ENCODE measurements at places on chromosomes 2 and 18.

- DNase-seq: no peak
These were observed 703.4 kb upstream of the LINC00305 start for GRCh38 chr18:64852281-64852680.

DNA sequence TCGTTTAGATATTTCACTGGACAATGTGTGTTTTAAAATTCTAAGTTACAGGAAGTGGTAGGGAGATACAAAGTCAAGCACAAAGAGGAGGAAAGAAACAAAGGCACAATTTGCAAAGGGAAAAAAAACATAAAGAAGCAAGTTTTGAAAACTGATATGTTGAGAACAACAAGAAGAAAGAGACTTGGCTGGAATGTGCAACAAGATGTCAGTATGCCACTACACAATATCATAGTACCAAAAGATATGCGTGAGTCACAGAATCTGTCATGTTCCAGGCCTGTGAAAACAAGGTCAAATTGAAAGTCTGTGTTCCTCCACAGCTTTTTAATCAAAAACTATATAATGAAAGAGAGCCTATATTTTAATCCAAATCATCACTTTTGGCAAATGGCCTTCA lies 12.0 kb downstream of the EXOC6B start:
- no peak for DNase-seq

DNA sequence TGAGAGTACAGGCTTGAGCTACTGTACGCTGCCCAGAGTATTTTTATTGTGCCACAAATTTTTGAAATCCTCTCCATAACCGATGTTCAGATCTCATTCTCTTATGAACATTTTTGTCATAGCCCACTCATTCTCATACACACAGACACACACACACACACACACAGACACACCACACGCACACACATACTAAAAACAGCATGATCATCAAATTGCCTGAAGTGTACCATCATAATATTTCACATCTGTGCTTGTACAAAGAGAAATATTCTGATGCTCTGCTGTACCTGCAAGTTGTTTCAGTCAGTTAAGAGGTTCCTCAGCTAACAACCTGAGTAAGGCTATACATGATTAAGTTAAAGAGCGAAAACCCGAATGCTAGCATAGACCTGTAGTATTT lies 95.1 kb downstream of the LRRTM1 start:
- no peak for DNase-seq

- no peak for DNase-seq
These were observed 27.6 kb upstream of the ASAP2 start for GRCh38 chr2:9178904-9179571.

DNA sequence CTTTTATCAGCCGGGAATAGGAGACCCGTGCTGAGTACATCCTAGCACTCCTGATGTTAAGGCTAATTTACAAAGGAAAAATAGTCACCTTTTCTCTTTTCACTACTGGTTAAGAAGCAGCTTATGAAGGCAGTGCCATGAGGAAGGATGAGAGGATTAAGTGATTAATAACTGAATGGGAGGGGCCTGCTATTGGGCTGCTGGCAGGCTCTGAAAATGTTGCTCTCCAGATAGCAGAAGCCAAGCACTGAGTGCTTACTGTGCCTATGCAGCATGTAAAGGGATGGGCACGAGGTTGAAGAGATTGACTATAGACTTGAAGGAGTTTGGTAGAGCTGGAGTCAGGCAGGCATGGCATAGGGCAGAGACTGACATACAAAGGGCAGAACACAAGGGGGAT lies 282.4 kb upstream of the THSD7B start:
- DNase-seq: no peak

DNA sequence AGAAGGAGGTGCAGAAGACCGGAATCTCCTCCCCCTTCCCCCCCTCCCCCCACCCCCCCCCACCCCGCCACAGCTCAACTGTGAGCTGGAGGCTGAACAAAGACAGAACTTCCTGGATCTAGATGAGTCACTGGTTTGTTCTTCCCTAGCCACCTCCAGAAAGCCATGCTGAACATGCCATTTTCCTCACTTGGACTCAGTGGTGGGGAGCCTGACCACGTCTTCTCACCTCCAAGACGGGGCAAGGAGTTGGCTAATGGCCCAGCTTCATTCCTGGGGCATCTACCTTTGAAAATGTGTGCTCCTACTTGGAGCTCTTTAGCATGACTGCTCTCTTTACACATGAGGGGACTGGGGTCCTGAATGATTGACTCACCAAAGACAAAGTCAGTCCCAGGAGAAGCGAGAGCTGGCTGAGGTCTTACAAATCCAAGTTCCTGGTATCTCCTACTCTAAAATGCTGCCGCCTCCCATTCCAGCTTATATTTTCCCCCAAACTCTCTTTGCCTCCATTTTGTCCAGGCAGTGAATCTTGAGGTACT lies 22.6 kb upstream of the FZD5 start:
- DNase-seq: no peak

- no peak for DNase-seq
These were observed 57.4 kb upstream of the LRRTM1 start for GRCh38 chr2:80361904-80362303.

DNA sequence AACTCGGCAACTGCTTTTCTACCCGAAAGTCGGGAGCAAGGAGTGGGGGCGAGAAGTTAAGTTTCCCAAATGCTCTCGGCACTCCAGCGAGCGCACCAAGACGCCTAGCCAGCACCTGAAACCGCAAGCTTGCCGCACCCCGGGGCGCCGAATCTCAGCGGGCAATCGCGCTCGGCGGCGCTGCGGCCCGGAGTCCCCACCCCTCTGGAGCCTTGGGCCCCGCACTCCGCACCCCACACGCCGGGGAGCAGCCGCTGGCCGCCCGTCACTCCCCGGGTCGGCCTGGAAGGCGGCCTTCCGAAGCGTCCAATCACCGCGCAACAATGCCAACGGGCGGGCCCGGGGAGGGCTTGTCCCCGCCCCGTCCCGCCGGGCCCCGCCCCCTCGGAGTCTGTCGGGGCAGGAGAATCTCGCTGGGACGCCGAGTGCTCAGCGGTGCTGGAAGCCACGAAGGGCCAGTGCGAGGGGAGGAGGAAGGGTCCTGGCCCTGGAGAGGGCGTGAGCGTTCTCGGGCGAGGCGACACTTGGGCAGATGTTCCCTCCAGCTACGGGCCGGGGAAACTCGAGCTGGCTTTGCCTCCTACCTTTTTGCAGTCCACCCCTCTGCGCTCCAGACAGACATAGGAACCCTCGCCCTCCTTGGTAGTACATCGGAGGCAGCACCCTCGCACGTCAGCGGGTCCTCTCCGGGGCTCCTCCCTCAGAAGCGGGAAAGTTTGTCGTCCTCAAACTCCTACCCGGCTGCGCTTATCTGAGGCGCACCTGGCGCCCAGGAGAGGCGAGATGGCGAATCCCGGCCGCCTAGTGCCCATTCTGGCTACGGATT lies 1.1 kb upstream of the ZBTB7C start:
- DNase-seq: peak; percentile 61

DNA sequence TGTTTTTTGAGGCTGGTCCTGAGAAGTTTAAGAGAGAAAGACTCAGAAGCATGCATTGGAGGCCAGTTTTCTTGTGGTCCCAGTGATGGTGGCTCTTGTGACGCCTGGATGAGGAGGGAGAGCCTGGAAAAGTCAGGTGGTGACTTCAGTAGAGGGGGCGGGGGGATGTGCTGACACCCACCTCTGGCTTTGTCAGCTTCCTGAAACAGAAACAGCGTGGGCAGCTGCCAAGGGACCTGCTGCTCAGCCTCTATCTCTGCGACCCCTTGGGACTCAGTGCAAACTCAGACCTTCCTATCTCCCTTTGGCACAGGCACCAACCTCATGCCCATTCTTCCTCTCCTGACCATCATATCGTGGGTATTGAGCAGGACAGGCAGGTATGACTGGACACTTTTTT lies 6.4 kb downstream of the TGFBRAP1 start:
- DNase-seq: no peak

DNA sequence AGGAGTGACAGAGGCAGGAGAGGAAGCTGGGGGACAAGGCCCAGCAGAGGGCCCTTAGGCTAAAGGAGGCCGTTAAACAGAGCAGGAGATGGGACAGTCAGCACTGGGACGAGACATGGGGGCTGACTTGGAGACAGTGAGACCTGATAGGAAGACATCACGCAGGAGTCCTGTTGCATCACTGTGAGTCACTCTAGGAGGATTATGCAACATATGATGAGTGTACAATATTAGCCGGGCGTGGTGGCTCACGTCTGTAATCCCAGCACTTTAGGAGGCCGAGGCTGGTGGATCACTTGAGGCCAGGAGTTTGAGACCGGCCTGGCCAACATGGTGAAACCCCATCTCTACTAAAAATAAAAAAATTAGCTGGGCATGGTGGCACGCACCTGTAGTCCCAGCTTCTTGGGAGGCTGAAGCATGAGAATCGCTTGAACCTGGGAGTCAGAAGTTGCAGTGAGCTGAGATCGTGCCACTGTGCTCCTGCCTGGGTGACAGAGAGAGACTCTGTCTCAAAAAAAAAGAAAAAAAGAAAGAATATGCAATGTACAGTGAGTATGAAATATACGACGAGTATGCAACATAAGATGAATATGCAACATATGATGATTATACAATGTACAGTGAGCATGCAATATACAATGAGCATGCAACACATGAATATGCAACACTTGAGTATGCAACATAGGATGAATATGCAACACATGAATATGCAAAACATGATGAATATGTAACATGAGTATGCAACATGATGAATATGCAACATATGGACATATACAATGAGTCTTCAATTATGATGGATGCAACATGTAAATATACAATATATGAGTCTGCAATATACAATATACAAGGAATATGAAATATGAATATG lies 83.3 kb upstream of the ID2 start:
- DNase-seq: no peak

- no peak for DNase-seq
These were observed 24.2 kb downstream of the ITGB1BP1 start for GRCh38 chr2:9398881-9399780.

- DNase-seq: no peak
These were observed 183.3 kb upstream of the FBXO11 start for GRCh38 chr2:48089644-48090043.

GRCh38 chr2:238703436-238703835 lies 144.4 kb upstream of the TWIST2 start:
- no peak for DNase-seq
